MCF 10A (cell line): ENCODE measurements at places on chromosomes 3 and 15.

GRCh38 chr3:193744822-193745684 lies 152.0 kb downstream of the OPA1 start:
- peaks cover 23% of the 10 kb centered on the region for H3K27me3 ChIP-seq
- H3K27ac ChIP-seq = no peak overlapping the region
- no peak for DNase-seq
- H3K4me1 ChIP-seq = no peaks in the 10 kb centered on the region

DNA sequence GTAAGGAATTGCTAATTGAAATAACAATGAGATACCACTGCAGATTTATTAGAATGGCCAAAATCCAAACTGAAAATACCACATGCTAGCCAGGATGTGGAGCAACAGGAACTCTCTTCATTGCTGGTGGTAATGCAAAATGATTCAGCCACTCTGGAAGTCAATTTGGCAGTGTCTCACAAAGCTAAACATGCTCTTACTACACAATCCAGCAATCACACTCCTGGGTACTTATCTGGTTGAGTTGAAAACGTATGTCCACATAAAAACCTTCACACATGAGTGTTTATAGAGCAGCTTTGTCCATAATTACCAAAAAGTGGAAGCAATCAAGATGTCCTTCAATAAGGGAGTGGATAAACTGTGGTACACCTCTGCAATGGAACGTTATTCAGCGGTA lies 113.3 kb downstream of the SMAD6 start:
- H3K4me1 ChIP-seq = peaks cover 11% of the 10 kb centered on the region
- H3K27ac ChIP-seq = no peak overlapping the region
- no peaks in the 10 kb centered on the region for H3K27me3 ChIP-seq
- H3K4me3 ChIP-seq = no peak overlapping the region
- no peaks in the 10 kb centered on the region for H3K36me3 ChIP-seq

GRCh38 chr3:39315420-39315819 lies 14.1 kb upstream of the CCR8 start:
- H3K27me3 ChIP-seq = peaks cover 13% of the 10 kb centered on the region
- H3K36me3 ChIP-seq = no peaks in the 10 kb centered on the region
- no peak for DNase-seq
- H3K27ac ChIP-seq = no peak overlapping the region
- H3K4me1 ChIP-seq = no peaks in the 10 kb centered on the region

DNA sequence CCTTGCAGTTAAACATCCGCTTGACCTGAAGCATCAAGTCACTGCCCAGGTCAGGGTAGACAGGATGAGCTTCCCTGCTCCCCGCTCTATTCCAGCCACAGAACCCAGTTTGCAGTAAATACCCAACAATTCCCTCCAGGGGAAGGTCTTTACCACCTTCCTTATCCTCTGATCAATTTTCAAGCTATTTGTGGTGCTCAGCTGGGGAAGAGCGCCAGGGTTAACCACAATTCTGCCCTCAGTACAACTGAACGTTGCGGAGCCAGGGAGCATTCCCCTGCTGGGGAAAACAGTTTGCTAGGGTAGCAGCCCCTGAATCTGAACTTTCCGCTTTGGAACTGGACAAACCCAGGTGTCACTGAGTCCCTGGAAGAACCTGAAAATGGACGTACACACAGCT lies 28.5 kb downstream of the RBPMS2 start:
- no peaks in the 10 kb centered on the region for H3K36me3 ChIP-seq
- no peak for DNase-seq
- no peak overlapping the region for H3K4me3 ChIP-seq
- peaks cover 8% of the 10 kb centered on the region for H3K4me1 ChIP-seq

DNA sequence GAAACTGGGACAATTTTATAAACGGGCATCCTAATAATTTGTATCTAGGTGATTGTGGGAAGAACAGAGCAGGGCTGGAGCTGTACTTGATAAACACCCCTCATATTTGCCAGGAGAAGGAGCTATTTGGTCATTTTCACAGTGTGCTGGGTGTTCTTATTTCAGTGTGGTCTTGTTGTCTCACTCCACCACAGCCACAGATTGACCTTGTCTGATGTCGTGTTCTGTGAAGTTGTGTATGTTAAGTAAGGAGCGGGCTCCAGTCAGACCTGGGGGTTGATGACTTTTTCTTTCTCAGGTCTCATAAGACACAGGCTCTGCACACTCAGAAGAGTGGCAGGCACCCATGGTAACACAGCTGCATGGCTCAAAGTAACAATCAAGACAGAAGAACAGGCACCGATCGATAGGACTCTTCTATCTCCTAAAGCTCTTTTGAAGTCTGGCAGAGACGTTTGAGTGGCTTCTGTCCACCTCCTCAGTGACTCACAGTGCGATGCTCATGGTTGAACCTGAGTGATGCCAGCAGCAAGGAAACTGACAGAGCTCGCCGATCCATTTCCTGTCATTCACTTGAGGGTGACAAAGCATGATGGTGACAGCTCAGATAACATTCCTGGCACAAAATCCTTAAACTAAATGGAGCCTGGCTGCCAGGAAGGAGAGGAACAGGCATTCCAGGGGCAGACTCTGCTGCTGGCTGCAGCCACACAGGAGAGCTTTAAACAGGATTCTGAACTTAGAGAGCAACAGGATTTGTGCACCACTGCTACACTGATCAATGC lies 20.8 kb downstream of the DPH3 start:
- H3K36me3 ChIP-seq = peaks cover 6% of the 10 kb centered on the region
- no peaks in the 10 kb centered on the region for H3K27me3 ChIP-seq
- H3K4me1 ChIP-seq = peaks cover 47% of the 10 kb centered on the region
- DNase-seq = peak; percentile 26
- H3K4me3 ChIP-seq = no peak overlapping the region

DNA sequence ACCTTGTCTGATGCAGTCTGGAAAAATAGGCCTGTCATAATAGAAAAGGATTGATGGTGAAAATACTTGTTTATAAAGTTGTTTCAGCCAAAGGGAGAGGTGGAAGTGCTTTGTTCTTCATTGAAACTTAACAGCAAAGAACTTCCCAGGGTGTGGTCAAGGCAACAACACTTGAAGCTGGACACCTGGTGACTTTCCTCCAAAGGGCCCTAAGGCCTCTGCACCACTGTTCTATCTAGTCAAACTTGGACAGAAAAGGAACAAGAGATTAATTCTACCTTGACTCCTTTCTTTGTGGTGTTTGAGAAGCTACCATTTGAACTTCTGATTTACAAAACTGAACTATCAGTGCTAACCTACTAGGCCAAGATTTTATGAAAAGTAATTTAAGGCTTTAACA lies 102.0 kb downstream of the CMSS1 start:
- H3K27ac ChIP-seq = peak overlapping the region; percentile 85
- peaks cover 19% of the 10 kb centered on the region for H3K4me1 ChIP-seq
- H3K4me3 ChIP-seq = no peak overlapping the region

DNA sequence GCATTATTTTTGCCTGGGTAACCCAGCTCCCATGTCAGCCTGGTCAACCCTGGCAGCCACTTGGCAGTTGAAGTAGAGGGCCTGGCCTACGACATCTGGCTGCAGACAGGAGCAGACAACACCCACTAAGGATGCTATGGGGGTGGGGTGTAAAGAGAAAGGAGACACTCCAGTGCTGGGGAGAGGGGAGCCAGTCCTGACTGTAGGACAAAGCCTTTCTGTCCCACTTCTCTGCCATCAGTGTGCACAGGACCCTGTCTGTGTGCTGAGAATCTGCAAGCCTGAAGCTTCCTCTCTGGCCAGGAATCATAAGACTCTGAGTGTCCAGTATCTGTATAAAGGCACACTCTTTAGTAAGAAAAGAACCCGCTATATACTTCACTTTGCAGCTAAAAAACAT lies 96.3 kb upstream of the CHRM5 start:
- no peak overlapping the region for H3K27ac ChIP-seq
- H3K4me3 ChIP-seq = no peak overlapping the region
- no peak for DNase-seq
- peaks cover 7% of the 10 kb centered on the region for H3K4me1 ChIP-seq
- peaks cover 9% of the 10 kb centered on the region for H3K36me3 ChIP-seq
- no peaks in the 10 kb centered on the region for H3K27me3 ChIP-seq

DNA sequence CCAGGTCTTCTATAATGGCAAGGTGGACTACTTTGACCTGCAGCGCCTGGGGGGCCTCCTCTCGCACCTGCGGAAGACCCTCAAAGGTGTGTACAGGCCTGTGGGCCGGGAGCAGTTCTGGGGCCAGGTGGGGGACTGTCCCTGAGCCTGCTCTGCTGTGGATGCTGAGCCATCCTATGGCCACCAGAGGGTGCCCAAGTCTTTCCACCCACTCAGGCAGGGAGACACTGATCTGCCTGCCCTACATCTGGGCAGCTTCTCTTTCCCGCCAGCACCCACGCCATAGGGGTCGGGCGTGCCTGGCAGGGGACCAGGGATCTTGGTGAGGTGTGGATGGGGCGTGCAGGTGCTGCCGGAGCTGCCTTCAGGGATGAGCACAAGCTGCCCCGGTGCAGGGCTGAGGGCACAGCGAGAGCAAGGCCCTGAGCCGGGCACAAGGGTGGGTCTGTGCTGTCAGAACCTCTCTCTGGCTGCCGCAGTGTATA lies 14.1 kb downstream of the RNF123 start:
- no peaks in the 10 kb centered on the region for H3K36me3 ChIP-seq
- peaks cover 14% of the 10 kb centered on the region for H3K4me1 ChIP-seq
- peak; percentile 79 for DNase-seq

DNA sequence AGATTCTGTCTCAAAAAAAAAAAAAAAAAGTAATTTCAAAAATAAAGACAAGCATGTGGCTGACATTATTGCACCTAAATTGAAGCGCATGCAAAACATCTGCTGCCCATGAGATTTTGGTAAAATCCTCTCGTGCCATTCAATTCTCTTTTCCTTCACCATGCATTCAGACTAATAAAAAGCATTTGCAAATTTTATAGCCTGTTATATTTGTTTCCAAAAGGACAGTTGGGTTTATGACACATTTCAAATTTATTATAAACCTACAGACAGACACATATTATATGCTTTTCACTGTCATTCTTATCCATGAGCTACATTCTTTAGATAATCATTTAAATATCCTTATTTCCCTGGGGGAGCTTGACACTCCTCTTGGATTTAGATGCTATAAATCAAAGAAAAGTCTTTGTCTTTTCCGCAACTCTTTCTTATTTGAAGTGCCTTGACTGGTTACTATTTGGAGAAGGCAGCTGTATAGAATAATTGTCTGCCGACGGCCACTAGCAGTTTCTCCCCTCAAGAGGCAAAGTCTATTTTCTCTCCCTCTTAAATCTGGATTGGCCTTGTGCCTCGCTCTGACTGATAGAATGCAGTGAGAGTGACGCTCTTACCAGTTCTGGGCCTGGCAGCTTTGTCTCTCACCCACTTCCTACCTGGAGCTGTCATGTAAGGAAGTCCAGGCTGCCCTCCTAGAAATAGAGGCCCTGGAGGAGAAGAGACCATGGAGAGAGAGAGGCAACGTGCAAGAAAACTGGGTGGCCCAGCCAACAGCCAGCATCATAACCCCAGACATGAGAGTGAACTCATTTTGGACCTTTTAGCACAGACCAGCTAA lies 6.8 kb upstream of the LRIG1 start:
- no peak for DNase-seq
- H3K27me3 ChIP-seq = no peaks in the 10 kb centered on the region

GRCh38 chr3:52544937-52545336 lies 8.5 kb downstream of the UQCC5 start:
- no peaks in the 10 kb centered on the region for H3K27me3 ChIP-seq
- no peak overlapping the region for H3K4me3 ChIP-seq
- no peak overlapping the region for H3K27ac ChIP-seq

GRCh38 chr3:14569474-14570000 lies 29.4 kb upstream of the GRIP2 start:
- peaks cover 4% of the 10 kb centered on the region for H3K4me1 ChIP-seq
- no peak overlapping the region for H3K4me3 ChIP-seq
- H3K36me3 ChIP-seq = no peaks in the 10 kb centered on the region
- no peak overlapping the region for H3K27ac ChIP-seq
- no peak for DNase-seq

- H3K27me3 ChIP-seq = no peaks in the 10 kb centered on the region
- peaks cover 6% of the 10 kb centered on the region for H3K4me1 ChIP-seq
- no peak overlapping the region for H3K27ac ChIP-seq
- no peak for DNase-seq
Observed at GRCh38 chr3:115359536-115359935, 212.4 kb upstream of the ZBTB20 start.

- DNase-seq = no peak
- H3K4me1 ChIP-seq = no peaks in the 10 kb centered on the region
- H3K36me3 ChIP-seq = no peaks in the 10 kb centered on the region
- peaks cover 17% of the 10 kb centered on the region for H3K27me3 ChIP-seq
- H3K27ac ChIP-seq = no peak overlapping the region
- H3K4me3 ChIP-seq = no peak overlapping the region
Observed at GRCh38 chr15:97858296-97858695, 102.2 kb upstream of the ARRDC4 start.

GRCh38 chr3:160753953-160754352 lies 2.1 kb upstream of the PPM1L start:
- no peaks in the 10 kb centered on the region for H3K27me3 ChIP-seq
- peaks cover 6% of the 10 kb centered on the region for H3K36me3 ChIP-seq
- no peak for DNase-seq
- peak overlapping the region; percentile 95 for H3K4me3 ChIP-seq
- peaks cover 13% of the 10 kb centered on the region for H3K4me1 ChIP-seq

DNA sequence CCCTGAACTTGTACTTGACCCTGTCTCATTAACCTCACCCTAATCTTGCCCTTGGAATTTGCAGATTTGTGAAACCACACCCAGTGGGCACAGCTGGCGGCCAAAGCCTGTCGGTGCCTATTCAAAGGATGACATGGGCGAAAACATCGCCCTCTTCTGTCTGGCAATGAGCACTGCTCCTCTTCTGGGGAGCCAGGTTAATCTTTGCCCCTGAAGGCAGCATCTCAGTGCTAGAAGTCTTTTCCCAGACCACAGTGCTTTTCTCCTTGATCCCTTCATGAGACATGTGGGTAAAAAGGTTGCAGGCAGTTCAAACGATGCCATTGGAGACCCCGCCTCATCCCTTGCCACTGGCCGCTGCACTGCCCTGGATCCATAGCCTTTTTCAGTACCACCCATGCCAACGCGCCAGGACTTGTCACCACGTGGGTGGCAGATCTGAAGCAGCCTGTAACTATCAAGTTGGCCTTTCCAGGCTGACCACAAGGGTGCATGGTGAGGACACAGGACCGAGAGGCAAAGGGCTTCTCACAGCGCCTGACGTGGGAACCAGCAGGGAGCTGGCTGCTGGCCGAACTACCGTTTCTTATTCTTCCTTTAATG lies 6.5 kb upstream of the DNASE1L3 start:
- H3K36me3 ChIP-seq = no peaks in the 10 kb centered on the region
- H3K4me1 ChIP-seq = peaks cover 25% of the 10 kb centered on the region
- peak overlapping the region; percentile 10 for H3K27ac ChIP-seq
- peak overlapping the region; percentile 28 for H3K4me3 ChIP-seq
- peak; percentile 94 for DNase-seq
- H3K27me3 ChIP-seq = no peaks in the 10 kb centered on the region
